Fibroblast of lung (primary cell): ENCODE measurements at places on chromosomes 1 and 21.

DNA sequence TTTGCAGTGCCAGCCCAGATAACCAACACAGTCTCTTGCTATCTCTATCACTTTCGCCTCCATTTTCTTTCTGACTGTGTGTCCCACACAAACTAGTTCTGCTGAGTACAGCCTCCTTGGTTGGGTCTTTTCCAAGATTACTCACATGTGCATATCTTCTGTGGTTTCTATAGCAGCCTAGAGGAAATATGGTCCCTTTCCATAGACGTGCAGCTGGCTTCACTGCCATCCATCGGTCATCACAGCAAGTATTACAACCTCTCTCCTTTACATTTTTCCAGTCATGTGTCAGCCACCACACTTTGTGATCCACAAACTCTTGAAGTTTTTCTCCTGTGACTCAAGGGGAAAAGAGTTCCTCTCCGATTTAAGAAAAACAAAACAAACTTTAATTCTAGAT is 893.4 kb upstream of the ADGRL4 start:
- peak; percentile 99 for DNase-seq

- DNase-seq: no peak
Observed at GRCh38 chr1:46205791-46206190, 2.7 kb downstream of the LURAP1 start.

DNA sequence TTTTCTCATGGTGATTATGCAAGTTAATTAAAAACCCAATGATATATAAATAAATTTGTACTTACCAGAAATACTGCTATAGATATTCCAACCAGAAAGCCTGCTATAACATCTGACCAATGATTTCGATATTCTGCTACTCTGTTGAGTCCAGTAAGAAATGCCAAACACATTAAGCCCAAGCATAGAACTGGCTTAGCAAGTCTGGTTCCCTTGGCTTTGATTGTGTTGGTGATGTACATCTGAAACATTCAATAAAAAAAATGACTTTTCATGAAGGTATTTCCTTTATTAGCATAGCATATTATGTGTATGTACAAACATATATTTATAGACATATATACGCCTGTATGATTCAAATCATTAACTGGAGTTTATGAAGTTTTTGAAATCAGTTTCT is 82.8 kb downstream of the PLPPR5 start:
- DNase-seq: no peak

- DNase-seq: no peak
Observed at GRCh38 chr1:1162597-1163537, 10.8 kb upstream of the TTLL10 start.

DNA sequence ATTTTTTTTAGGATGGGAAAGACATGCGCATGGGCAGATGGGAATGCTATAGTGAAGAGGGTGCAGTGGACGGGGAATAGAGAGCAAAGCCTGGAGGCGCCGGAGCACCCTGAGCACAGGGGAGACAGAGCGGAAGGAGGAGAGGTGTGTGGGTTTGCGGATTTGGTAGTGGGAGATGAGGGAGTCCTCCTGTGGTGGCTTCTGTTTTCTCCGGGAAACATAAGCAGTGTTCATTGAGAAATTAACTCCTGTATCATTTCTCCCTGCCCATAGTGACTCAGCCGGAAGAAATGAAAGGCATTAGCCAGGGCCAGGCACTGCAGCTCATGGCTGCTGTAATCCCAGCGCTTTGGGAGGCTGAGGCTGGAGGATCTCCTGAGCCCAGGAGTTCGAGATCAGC is 4.7 kb upstream of the PTPRF start:
- peak; percentile 73 for DNase-seq

DNA sequence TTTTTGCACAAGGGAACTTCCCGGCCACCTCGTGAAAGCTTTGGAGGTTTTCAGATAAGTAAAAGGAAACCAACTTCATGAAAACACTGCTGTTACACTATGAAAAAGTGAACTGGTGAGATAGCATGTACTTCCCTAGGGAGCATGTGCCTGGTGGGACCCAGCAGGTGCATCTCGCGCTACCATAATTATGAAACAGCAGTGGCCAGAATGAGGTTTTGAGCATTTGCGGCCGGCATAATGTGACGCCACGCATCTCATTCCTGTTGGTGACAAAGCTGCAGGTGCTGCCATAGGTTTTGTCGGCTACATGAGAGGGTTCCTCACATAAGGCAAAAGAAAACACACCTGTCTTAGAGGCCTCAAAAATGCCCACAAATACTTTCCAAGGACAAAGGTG is 1.7 kb downstream of the KRTAP10-3 start:
- no peak for DNase-seq

DNA sequence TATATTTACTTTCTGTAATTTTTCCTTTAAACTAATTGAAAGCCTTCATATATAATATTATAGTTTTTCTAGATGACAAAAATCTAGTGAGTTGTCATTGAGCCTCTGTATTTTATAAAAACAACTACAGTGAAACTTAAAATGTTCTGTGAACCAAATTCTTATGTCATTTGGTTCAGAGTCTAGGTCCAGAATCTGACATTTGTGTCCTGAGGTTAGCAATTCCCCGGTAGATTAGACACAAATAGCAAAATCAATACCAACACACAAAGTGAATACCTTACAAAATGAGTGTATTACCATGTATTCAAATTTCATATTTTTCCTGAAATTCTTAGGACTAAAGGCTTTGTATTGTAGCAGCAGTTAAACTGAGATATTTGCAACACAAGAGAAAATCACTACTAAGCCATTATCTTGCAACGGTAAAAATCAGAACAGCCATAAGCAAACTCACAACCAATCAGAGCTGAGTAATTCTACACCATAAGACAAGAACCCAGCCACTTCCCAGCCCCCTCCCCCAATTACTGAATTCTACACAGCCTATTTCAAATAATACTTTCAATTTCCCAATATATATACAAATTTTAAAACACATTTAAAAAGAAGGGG is 573.5 kb downstream of the SMYD3 start:
- DNase-seq: no peak

- DNase-seq: peak; percentile 63
Observed at GRCh38 chr1:12251442-12251841, 21.6 kb downstream of the VPS13D start.
